GM03348 (cell line): ENCODE measurements at places on chromosomes 6 and 20.
A peak's percentile ranks its signal among the peaks of the same experiment; 100 is the strongest.

GRCh38 chr6:46628976-46629375, 23.6 kb downstream of the CYP39A1 start:
- no peak for DNase-seq

- DNase-seq: no peak
Measured at GRCh38 chr20:64188682-64189529, 24.7 kb downstream of the MYT1 start.

DNA sequence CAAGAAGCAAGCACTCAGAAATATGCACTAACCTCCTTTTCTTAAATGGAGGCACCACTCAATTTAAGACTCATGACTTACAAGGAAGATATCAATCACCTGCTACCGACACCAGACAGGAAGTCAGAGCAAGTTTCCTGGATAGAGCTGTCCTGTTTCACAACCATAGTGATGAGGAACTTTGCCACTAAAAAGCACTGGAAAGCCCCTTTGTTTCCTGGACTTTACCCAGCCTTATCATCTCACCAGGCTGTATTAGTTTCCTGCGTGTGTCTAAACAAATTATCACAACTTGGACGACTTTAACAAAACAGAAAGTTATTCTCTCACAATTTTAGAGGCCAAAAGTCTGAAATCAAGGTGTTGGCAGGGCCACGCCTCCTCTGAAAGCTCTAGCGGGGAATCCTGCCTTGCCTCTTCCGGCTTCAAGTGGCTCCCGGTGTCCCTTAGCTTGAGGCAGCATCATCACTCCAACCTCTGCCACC, 253.8 kb upstream of the STXBP5 start:
- no peak for DNase-seq

DNA sequence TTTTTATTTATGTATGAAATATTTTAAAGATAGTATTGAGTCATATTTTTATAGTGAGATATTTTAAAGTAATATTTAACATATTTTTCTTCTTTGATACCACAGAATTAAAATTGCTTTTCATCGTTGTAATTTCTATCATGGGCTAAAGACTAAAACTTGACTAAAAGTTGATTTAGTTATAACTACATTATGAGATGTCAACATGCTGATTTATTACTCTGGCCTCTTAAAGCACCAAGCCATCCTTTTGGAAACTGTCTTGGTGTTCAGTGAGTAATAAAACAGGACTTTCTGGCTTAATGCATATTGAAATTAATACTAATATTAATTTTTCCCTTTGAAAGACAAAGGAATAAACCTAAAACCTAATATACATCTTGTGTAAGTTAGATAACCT, 95.2 kb upstream of the ADGRF4 start:
- no peak for DNase-seq

- no peak for DNase-seq
Measured at GRCh38 chr6:152093711-152094110, 286.2 kb downstream of the ESR1 start.

DNA sequence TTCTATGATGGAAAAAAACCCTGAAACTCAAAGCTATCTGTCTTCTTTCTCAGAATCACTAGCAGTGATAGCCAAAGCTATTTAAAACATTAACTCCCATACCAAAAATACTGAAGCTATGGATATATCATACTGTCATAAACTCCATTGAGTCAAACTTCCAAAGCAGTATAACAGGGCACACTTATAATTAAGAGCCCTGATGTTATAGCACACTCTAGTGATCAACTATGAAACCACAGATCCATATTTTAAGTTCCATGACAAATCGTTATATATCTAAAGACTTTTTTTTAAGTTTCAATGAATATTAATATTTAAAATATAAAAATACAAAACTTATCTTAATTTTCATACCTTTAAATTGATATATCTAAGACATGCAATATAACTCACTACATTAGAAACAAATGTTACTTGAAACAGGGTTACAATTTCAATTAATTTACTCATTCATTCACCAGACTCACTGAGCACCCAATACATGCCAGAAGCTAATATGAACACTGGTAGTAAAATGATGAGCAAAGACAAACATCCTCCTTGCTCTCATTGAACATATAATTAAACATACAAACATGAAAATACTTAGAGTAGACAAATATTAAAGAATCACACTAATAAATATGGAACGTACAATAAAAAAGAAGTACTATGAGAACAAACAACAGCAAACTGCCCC, 69.3 kb downstream of the IBTK start:
- peak; percentile 50 for DNase-seq

- no peak for DNase-seq
Measured at GRCh38 chr6:38136547-38136946, 317.0 kb downstream of the ZFAND3 start.

- no peak for DNase-seq
Measured at GRCh38 chr6:152233547-152234320, 403.4 kb downstream of the SYNE1 start.

- no peak for DNase-seq
Measured at GRCh38 chr6:43746613-43747102, 23.4 kb upstream of the VEGFA start.

DNA sequence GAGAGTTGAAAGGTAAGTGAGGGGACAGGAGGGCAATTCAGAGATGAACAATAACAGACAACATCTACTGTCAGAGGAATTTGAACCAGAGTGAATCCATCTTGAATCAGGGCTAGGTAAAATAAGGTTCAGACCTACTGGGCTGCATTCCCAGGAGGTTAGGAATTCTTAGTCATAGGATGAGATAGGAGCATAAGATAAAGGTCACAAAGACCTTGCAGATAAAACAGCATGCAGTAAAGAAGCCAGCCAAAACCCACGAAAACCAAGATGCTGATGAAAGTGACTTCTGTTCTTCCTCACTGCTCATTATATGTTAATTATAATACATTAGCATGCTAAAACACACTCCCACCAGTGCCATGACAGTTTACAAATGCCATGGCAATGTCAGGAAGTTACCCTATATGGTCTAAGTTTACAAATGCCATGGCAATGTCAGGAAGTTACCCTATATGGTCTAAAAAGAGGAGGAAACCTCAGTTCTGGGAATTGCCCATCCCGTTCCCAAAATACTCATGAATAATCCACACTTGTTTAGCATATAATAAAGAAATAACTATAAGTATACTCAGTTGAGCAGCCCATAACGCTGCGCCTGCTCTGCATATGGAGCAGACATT, 248.5 kb downstream of the HAO1 start:
- no peak for DNase-seq

DNA sequence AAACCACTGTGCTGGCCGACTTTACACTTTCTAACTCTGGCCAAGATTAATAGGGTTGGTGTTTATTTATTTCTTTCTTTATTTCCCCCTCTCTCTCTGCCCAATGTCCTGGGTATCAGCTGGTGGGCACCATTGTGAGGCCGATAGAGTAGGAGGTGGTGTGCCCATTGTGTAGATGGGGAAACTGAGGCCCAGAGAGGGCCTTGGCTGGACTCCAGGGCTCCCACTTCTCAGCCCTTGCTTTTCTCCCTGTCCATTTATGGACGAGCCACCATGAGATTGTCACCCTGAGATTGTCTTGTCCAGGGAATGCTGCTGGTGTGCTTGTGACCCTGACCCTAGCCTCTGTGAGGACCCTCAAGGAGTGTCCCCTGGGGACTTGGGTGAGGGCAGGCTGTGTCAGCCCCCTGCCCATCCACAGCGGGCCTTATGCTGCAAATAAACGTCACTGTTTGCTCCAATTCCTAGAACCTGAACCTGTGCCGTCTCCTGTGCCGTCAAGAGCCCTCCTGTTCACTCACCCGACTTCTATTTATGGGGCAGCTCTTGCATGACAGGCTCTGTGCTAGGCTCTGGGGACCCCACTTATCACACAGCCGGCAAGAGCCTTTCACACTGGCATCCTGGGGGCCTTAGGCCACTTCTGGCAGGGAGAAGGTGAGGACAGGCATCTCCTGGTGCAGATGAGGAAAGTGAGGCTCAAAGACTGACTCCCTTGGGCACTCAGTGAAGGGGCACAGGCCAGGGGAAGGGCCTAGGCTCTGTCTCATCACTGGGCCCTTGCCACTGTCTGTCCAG, 24.8 kb downstream of the SUN5 start:
- no peak for DNase-seq

DNA sequence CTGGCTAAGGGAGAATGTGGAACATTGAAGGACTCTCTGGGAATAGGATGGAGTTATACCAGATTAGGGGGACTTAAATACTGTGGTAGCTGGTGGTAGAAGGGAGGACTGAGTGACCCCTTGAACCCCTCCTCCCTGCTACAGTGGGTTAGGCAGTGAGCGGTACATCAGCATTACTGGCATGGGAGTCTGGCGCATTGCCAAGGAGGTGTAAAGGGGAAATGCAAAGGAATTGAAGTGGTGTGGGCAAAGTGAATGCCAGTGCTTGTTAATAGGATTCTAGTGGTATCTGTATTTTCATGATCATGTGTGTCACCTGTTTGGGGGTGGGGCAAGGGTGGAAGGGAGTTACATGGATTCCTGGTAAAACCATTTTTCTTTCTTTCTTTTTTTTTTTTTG, 60.1 kb downstream of the GFRA4 start:
- no peak for DNase-seq

GRCh38 chr6:78526432-78526831, 340.9 kb upstream of the IRAK1BP1 start:
- DNase-seq: no peak

DNA sequence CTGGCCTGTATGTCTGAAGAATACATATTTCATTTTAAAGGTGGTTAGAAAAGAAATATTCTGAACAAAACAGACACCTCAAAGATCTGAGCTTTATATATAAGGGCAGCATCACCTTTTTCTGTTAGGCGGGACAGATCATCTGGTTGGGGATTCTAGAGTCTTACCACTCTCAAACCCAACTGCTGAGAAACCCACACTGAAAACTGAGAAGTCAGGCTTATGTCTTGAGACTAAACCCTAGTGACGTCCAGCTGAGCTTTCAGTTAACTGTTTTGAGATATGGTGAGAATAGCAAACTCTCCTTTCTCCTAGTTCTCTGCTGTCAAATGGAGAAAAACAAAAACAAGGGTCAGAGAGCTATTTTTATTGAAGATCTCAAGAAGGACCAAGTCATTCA, 63.7 kb upstream of the CCN6 start:
- DNase-seq: no peak

GRCh38 chr6:167153521-167153959, 4.2 kb downstream of the GPR31 start:
- DNase-seq: no peak

DNA sequence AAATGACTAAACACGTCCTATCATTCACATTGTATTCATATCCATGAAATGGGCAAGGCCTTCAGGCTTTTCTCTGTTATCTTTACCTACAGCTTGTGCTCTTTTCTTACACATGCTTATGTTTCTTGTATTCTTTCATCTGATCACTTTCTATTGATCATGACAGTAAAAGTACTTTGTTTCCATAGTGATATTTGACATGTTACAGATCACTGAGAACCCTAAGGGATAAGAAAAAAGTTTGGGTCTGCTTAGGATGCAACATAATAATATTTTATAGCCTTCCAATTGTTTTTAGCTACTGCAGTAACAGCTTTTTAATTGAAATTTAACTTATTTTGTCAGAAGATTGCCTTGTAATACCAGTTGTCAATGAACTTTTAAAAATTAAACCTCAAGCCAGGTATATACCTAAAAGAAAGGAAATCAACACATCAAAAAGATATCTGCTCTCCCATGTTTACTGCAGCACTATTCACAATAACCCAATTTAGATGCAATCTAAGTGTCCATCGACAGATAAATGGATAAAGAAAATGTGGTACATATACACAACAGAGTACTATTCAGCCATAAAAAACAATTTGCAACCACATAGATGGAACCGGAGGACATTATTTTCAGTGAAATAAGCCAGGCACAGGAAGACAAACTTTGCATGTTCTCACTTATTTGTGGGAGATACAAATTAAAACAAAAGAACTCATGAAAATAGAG, 3.0 kb upstream of the SMIM8 start:
- no peak for DNase-seq
